ENCODE measurements at places on chromosomes 16 and 17. TPM values are rescaled to one million over a fixed set of nuclear protein-coding genes. Genes with fewer than 3 reads are reported as not detected.

DNA sequence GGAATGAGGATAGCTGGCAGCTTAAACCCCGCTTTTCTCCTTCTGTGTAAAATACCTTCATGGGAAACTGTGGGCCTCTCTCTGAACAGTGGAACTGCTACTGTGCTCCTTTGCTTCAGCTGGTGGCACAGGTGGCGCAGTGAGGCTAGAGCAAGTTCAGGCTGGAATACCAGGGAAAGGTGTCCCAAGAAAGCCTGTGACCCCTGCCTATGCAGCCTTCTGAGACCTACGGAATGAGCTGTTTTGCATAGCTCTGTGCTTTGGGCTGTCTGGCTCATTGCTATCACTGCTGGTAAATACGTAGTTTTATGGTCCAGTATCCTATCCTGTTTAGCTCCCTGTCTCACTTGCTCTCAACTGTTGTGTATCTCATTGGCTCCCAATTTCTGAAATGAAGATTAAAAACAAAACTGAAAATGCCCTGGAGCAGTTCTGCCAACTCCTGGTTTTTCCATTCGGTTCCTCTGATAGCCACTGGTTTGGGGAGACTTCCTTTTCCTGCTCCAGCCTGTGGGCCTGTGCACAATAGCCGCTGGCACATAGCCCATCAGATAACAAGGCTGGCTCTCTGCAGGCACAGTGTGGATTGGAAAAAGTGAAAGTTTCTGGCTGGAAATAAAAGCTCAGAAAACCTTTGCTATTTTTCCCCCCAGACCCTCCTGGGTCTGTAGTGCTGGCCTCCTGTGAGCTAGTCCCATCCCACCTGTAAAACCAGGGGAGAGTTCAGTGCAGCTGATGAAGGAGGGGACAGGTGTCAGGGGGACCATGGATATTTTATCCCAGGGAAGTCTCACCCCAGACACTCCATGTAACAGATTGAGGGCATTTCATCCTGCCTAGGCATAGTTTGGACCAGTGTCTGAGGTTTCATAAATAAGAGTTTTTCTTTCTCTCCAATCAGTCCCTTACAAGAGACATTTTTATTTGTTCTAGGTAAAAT, 24.0 kb downstream of the LIMD2 start:
- no peak for DNase-seq

The ZMYND15 gene
- polyA plus RNA-seq, result 9.0 TPM

- no peak for DNase-seq
Observed at GRCh38 chr16:67114793-67115192, 5.1 kb downstream of the PHAF1 start.

GRCh38 chr16:48113001-48113400, 42.8 kb downstream of the ABCC12 start:
- DNase-seq, result no peak

DNA sequence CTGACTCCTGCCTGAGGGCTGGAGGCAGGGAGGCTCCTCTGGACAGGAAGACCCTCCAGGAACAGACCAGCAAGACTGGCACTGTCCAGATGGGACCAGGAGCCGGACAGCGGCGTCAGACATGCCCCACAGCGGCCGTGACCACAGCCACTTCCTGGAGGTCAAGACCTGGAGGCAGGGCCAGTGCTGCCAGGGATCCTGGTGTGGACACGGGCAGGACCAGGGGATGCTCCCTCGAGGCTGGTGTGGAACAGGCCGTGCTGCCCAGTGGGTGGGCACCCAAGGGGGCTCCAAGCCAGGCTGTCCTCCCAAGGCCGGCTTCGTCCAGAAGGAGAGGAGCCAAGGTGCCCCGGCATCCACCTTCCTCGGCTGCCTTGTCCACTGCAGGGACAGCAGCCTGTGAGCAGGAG, 4.5 kb upstream of the CCDC57 start:
- DNase-seq, result no peak

GRCh38 chr17:19470530-19471261, 59.7 kb downstream of the RNF112 start:
- no peak for DNase-seq

DNA sequence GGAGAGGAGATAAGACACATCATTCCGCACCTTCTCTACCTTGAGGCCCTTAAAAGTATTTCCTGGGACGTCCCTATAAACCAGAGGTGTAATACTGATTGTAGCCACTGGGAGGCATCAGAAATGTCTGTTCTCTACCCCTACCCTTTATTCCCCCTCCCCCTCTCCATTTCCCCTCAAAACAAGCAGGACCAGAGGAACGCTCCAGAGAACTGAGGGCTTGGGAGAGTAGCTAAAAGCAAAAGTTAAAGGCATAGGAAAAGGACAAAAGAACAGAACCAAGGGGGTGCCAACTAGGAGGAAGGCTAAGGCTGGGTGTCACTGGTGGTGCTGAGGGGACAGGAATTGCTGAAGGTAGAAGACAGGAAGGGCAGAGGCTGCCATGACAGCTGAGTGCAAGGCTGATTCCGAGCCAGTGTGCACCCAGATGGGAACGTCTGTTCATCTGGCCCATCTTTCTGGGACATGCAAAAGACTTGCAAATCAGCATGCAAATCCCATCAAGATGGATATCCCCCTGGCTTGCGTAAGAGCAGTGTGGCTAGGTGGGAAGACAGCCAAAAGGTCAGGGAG, 6.7 kb downstream of the CAMTA2 start:
- no peak for DNase-seq

The TBC1D3E gene
- polyA plus RNA-seq, result not detected

- no peak for DNase-seq
Observed at GRCh38 chr16:54462151-54462651, 175.6 kb upstream of the IRX3 start.

GRCh38 chr17:731644-732066, 741 bp upstream of the TLCD3A start:
- no peak for DNase-seq

DNA sequence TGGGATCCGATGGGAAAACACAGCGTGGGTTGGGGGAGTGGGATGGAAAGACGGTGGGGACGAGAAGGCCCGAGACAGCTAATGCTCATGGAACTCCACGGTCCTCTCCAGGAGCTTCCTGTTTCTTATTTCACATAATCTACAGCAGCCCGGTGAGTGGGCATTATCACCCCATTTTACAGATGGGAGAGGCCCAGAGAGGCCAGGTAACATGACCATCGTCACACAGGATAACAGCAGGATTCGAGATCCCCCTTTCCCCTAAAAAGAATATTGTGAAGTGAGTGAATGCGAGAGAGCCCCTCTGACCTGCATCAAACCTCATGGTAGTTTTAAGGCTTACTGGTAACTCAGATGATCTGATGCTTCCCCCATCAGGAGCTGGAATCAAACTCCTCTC, 12.0 kb downstream of the CIBAR2 start:
- DNase-seq, result no peak

The APRT gene
- polyA plus RNA-seq, result 233 TPM

- DNase-seq, result no peak
Observed at GRCh38 chr17:79945591-79946255, 89.9 kb downstream of the TBC1D16 start.

The SUZ12 gene
- polyA plus RNA-seq, result 3.7 TPM

GRCh38 chr17:64216338-64217248, 46.5 kb downstream of the TEX2 start:
- no peak for DNase-seq

DNA sequence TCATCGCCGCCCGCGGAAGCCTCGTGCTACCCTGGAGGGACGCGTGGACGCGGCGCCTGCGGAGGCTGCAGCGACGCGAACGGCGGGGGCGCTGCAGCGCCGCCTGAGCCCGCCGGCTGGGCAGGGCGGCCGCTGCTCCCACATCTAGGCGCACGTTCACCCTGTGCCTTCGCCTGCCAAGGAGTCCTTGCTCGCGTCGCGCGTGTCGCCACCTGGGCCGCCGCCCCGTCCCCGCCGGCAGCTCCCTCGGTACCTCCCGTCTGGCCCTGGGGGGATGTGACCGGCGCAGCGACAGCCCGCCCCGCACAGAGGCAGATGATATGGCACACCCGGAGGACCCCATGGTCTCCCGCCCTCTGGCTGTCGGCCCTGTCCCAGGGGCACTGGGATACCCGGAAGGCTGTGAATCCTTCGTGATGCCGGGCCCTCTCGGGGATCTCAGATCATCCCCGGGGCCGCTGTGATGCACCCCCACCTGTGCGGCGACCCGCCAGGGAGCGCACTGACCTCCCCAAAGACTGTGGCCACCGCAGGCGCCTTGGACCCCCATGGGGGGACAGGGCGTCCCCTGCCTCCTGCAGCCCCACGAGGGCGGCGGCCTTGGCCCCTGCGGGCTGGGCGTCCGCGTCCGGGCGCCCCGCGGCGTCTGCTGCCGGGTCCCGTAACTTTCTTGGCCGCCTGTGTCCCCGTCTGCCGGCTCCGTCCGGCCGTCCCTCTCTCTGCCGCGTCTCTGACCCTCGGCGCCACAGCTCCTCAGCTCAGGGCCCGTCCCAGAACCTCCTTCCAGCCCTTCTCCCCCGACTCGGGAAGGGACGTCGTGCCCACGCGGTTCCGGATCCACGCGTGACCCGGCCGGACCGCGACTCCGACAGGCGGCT, 689 bp upstream of the TBC1D24 start:
- DNase-seq, result peak; percentile 24

The ODAD4 gene
- polyA plus RNA-seq, result 0.28 TPM

GRCh38 chr17:33164169-33164881, 128.8 kb downstream of the ASIC2 start:
- no peak for DNase-seq

- DNase-seq, result no peak
Observed at GRCh38 chr16:83701494-83701893, 106.3 kb upstream of the HSBP1 start.

The AATK gene
- polyA plus RNA-seq, result 2.0 TPM

The NECAB2 gene
- polyA plus RNA-seq, result 1.4 TPM

DNA sequence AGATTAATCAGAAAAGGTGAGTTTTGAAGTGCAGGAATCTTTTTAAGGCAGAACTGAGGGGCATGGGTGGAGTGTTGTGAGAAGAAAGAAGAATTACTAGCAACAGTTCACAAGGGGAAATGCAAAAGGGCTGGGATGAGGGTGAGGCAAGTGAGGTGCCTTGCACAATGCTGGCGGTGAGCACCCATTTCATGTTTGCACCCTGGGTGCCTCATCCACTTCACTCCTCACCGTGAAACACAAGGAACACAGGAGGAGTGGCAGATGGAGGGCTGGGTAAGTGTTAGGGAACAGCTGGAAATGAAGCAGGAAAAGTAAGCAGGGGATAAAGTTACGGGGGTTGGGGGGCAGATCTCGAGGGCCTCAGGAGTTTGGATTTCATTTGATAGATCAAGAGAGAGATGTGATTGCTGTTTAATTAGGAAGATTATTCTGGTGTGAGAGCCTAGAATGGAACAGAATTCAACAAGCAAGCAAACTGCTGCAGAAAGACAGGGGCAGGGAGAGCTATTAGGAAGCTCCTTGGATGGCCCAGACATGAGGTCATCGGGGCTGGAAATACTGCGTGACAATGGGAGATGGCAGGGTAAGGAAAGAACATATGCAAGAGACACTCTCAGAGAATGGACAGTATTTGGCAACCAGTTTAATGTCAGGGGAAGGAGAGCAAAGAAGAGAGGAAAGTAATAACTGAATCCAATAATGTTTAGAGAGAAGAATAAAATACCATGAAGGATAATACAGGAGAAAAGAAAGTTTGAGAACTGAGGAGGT, 8.3 kb upstream of the HEATR6 start:
- peak; percentile 42 for DNase-seq

GRCh38 chr17:4358154-4358553, 8.3 kb downstream of the UBE2G1 start:
- DNase-seq, result no peak

GRCh38 chr17:5678171-5678570, 93.9 kb upstream of the NLRP1 start:
- no peak for DNase-seq

The KRTAP4-7 gene
- not detected for polyA plus RNA-seq

- no peak for DNase-seq
Observed at GRCh38 chr17:75914643-75915267, 10.1 kb upstream of the MRPL38 start.

The MYH1 gene
- not detected for polyA plus RNA-seq

GRCh38 chr16:4179020-4179419, 62.8 kb upstream of the ADCY9 start:
- DNase-seq, result peak; percentile 71

DNA sequence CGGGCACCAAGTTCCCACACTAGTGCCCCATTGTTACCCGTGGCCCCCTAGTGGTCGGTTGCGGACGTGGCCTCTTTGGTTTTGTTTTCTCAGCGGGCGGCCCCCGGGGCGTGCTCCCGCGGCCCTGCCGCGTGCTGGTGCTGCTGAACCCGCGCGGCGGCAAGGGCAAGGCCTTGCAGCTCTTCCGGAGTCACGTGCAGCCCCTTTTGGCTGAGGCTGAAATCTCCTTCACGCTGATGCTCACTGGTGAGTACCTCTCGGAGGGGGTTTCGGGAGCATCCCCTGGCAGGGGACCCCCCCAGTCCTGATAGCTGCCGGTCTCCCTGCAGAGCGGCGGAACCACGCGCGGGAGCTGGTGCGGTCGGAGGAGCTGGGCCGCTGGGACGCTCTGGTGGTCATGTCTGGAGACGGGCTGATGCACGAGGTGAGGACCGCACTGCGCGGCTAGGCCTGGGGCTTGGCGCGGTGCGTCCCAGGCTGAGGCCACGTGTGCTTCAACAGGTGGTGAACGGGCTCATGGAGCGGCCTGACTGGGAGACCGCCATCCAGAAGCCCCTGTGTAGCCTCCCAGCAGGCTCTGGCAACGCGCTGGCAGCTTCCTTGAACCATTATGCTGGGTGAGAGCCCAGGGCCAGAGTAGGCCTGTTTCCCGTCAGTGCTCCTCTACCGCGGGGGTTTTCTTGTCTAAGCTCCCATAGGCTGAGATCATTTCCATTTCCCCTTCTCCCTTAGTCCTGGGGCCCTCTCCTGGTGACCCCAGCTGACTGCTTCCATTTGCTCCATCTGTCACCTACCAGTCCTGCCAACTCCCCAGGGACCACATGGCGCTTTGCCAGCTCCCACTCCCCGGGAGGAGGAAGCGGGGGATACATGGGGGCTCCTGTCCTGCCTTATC, 1.7 kb downstream of the SPHK1 start:
- peak; percentile 84 for DNase-seq

The HCRT gene
- polyA plus RNA-seq, result not detected

The HOXB1 gene
- polyA plus RNA-seq, result not detected

DNA sequence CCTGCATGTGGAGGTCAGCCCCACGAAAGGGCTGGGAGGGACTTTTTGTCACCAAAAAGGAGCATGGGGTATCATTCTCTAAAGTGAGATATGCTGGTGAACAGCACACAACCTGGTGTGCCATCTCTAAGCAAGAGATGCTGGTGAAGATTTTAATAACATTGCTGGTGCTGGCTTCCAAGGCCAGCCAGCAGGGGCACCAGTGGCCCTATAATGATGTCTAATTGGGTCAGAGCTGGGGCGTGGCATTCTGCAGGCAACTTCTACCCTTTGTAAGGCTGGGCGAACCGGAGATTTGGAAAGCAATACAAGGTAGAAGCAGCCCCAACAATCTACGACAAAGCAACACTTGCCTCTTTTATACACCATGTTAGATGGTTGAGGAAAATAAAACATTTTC, 16.8 kb downstream of the SDR42E1 start:
- no peak for DNase-seq

Data from CD14-positive monocyte (primary cell).